ENCODE measurements at places on chromosomes 6 and 20.

GRCh38 chr6:141464896-141465295 is 667.8 kb upstream of the GJE1 start:
- peak; percentile 94 for DNase-seq

GRCh38 chr20:20992277-20992676 is 113.9 kb downstream of the LINC00237 start:
- no peak for DNase-seq

- no peak for DNase-seq
Observed at GRCh38 chr6:46760925-46761324, 14.2 kb downstream of the ANKRD66 start.

DNA sequence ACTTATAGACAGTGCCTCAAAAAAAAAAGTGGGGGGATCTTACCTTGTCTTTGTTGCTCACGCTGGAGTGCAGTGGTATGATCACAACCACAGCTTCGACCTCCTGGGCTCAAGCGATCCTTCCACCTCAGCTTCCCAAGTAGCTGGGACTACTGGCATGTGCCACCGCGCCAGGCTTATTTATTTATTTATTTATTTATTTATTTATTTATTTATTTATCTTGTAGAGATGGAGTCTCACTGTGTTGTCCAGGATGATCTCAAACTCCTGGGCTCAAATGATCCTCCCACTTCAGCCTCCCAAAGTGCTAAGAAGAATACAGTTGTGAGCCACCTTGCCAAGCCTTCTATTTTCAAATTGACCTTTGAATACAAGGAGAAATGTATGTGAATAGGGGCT is 553.0 kb upstream of the BTBD3 start:
- no peak for DNase-seq

DNA sequence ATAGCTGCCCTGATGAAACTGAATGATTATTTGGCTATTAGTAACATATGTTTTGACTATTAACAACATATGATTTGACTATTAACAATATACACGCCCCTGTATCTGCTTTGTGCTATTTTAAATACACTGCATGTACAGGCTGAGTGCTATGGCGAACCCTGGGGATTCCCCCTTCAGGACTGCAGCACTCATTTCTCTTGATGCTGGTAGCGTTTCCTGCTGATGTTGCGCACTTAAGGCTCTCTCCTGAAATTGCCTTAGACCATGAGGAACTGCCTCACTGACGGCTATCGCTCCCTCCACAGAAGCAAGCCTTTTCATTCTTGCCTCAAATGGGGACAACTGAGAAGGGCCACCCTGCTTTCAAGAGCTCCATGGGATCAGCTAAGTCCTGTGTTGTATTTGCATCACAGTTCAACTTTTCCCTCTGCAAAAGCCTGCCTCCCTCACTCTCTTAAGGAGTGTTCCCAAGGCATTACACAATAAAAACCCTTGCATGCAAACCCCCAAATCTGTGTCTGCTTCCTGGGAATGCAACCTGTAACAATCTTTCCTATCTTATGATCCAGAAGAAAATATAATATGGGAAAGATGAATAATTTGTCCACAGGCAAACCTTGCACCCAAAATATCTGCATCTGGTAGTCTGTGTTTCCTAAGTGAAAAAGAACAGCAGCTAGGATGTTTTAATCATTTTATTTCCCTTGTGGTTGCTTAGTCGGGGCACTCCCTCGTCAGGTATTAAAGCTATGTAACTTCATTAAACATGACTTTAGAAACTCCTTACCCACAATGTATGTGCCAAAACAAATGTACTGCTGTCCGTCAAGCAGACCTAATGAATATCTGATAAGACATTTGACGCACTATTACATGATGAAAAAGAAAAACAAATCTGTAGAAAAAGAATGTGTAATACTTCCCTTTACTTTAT is 456.4 kb downstream of the COL12A1 start:
- DNase-seq: no peak

DNA sequence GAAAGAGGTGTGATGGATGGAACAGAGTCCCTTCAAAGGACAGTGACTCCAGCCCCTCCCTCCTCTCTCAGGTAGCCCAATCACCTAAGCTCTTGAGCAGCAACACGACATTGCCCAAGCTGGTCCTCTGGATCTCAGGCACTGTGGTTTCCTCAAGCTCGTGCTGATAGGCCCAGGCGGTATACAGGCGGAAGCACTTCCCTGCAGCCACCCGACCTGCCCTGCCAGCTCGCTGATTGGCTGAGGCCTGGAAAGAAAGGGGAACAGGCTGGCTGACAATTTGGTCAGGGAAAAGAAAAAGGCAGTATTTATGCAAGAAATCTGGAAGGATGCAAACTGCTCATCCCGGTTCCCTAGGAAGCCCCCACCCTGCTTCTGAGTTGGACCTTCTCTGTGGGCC is 9.6 kb downstream of the C6orf136 start:
- no peak for DNase-seq

DNA sequence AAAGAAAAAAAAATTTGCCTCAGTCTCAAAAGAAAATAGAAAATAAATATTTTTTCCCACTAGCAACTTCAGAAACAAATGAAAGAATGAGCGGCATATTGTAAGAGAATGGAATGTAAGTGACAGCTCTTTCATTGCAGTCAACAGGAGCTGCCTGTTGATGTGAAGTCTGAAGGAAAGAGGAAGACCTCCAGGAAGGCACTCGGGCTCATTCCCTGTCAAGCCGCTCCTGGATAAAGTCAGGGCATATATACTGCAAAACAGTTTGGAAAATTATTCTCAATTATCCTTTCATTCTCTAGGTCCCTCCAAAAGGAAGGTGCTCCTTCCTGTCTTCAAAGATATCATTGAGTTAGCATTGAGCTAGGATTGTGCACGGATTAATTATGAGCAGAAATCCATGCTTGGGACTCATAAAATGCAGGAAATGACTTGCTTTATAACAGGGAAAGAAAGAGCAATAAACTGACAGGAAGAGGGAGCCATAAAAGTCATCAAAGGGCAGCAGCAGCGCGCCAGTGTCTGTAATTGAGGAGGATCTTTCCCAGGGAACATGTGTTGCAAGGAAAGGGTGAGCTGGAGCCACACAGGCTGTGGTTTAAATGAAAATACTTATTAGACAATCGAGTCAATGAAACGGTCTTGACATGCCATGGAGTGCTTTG is 218.2 kb downstream of the C6orf118 start:
- no peak for DNase-seq

DNA sequence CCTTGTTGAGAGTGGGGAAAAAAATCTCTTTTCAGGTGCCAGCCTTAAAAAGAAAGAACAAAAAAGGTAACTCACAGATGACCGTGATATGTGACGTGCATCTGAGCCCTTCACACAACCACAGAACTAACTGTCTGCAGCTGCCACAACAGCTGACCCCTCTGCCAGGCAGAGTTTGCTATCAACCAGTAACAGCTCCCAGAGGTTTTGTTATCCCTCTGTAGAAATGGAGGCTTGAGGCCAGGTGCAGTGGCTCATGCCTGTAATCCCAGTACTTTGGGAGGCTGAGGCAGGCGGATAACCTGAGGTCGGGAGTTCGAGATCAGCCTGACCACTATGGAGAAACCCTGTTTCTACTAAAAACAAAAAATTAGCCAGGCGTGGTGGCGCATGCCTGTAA is 42.8 kb downstream of the SLC52A3 start:
- no peak for DNase-seq

- DNase-seq: no peak
Observed at GRCh38 chr6:3617681-3618311, 133.7 kb downstream of the PXDC1 start.

DNA sequence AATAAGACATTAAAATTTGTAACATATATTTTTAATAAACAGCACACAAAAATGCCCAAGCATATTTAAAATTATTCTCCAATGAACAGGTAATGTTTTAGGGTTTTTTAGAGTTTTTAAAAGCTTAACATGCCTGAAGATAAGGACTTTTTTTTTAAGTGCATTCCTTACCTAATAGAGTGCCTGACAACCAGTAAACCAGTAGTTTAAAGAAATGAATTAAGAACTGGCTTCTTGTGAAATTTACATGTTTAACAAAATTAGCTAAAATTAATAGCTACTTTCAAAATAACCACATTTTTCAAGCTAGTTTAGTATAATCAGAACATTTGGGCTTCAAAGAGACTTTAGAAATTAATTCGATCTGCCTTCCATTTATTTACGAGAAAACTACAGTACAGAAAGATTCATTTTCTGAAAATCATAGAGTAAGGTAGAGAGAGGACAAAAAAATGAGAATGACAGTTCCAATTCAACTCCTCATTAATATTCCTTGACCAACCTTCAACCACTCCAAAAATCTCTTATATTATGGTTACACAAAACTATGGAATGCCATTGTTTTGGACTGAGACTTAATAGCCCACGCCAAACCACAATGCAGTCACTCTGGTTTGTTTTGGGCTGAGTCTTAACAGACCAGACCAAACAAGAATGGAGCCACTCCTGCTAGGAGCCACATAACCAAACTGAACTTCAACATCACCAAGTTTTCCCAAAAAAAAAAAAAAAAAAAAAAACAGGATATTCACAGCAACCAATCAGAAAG is 5.7 kb upstream of the PLN start:
- DNase-seq: no peak

Measured in NCI-H1092 treated with DMSO at 0.1 percent for 48 hours (cell line).